ENCODE measurements at places on chromosomes 5 and 9.

- no peak for DNase-seq
Observed at GRCh38 chr9:114154600-114155102, 686 bp upstream of the COL27A1 start.

GRCh38 chr5:8363138-8363537 lies 494.2 kb downstream of the MTRR start:
- DNase-seq, result no peak

- no peak for DNase-seq
Observed at GRCh38 chr5:518721-519120, 5.5 kb downstream of the SLC9A3 start.

DNA sequence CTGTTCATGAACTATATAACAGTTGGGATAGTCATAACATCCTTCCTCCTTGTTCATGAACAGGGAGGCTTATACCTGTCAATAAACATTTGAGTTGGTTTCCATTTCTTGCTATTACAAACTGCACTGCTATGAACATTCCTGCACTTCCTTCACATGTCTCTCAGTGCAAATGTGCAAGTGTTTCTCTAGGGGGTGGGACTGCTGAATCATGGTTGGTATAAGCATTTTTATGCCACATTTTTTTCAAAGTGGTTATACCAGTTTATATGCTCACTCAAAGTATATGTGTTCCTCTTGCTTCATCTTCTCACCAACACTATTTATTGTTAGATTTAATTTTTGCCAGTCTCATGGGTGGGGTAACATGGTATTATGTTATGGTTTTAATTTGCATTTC lies 25.8 kb upstream of the TPD52L3 start:
- no peak for DNase-seq

GRCh38 chr5:123719004-123719403 lies 207.0 kb downstream of the CSNK1G3 start:
- no peak for DNase-seq

DNA sequence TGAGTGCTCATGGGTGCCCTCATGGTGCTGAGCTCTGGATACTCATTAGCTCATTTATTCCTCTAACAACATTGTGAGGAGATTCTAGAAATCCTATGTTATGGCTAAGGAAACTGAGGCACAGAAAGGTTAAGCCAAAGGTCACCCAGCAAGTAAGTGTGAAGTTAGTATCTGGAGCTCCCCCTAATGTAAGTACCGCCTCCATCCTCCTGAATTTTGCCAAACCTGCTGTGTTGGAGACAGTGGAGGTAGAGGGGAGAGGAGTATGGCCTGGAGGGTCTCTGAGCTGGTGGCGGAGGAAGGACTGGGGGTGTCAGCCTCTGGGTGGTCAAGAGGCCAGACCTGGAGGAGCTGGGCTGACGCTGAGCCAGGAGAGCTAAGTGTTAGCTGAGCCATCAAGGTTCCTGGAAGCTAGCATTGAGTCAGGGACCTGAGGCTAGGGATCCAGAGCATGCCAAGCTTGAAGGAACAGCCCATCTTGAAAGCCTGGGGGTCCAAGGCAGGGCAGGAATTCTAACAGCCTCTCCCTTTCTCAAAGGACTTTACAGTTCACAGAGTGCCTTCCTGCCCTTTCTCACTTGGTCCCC lies 114.8 kb downstream of the RGS3 start:
- DNase-seq, result no peak

DNA sequence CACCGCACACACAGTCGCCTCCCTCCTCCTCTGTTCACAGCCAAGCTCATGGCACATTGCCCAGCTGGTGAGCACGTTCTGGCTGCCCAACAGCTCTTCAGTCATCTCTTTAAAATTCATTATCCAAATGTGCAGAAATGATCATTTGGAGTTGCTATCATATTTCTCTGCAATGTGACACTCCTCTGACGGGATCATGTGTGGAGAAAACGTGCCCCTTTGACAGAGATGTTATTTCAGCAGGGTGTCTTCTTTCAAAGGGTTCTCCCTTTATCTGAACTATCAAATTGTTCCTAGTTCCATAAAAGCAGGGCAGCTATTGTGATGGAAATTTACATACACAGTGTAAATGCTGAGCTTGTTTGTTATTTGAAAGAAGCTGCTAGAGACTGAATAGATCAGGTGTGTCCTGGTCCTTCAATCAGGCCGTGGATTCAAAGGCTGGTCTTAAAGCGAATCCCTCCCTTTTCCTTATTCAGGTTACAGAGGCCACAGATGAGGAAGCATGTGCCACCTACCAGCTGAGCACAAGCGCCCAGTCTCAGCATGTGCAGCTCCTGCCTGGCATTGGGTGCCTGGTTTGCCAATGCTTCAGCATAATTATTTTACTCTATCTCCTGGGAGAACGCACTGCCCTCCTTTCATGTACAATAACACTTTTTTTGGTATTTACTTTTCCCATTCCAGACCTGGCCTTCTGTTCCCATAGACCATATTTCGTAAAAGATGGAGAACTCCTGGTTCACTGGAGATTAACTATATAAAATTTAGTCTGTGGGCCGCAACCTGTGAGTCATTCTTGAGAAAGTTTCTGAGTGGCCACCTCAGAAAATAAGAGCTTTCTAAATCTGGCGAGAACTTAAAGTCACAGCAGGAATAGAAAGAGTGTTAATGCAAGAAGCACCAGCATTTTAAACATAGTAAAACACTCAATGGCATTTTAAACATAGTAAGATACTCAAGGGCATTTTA lies 433.7 kb downstream of the ENC1 start:
- no peak for DNase-seq

DNA sequence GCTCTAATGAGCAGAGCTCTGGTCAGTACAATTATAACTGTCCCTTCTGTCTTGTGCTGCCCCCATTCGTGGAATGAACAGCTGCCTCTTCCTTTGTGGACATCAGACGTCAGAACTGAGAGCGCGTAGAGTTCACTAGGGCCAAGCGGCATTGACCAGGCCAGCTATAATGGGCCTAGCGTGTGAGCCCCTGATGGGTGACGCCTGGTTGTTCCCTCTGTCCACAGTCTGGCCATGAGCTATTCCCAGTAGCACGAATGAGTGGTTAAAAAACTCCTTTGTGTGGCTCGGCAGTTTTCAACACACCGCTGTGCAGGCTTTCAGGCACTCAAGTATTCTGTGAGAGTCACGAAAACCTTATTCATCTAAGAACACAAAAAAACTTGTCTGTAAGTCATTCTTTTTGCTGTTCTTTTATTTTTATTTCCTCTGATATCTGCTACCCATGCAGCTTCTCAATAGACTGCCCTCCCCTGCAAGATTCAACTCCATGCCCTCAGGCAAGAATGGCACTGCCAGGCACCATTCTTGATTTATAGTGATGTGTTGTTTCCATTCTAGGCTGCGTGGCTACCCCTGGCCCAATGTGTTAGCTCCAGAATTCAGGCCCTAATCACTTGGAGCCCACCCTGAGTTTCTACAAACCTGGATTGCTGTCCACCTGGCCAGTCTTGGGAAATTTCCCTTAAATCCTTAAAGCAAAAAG lies 52.5 kb downstream of the ANKDD1B start:
- no peak for DNase-seq

GRCh38 chr9:14198841-14199455 lies 115.0 kb downstream of the NFIB start:
- no peak for DNase-seq

- peak; percentile 11 for DNase-seq
Observed at GRCh38 chr5:128674837-128675446, 136.9 kb upstream of the FBN2 start.

GRCh38 chr9:27940535-27940934 lies 367.3 kb upstream of the C9orf72 start:
- no peak for DNase-seq

GRCh38 chr5:163453705-163454104 lies 6.2 kb downstream of the NUDCD2 start:
- no peak for DNase-seq

DNA sequence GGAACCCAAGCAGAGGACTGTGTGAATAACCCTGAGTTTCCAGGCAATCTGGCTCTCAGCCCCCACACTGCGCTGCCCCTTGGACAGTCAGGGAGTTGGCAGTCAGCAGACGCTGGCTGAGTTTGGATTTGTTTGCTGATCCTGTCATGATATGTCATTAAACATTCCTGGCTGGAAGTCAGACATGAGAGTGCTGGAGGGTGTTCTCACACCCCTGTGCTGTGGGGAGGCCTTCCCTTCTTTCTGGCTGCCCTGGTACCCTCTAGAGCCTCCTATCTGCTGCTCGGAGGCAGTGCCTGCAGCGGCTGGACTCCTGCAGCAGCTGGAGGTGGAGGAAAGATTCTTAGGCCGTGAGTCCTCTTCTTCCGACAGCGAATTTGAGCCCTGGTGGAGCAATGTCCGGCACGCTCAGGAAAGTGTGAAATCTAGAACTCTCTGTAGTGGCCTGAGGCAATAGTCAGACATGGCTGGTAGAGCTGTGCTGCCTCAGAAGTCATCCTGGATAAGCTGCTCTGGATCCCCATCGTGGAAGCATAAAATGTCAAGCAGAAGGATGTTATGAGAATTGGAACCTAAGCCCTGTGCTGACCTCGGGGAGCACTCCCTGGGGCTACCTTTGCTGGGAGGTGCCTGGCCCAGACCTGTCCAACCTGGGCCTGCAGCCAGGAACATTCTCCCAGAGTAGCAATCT lies 72.0 kb downstream of the PDE8B start:
- no peak for DNase-seq

DNA sequence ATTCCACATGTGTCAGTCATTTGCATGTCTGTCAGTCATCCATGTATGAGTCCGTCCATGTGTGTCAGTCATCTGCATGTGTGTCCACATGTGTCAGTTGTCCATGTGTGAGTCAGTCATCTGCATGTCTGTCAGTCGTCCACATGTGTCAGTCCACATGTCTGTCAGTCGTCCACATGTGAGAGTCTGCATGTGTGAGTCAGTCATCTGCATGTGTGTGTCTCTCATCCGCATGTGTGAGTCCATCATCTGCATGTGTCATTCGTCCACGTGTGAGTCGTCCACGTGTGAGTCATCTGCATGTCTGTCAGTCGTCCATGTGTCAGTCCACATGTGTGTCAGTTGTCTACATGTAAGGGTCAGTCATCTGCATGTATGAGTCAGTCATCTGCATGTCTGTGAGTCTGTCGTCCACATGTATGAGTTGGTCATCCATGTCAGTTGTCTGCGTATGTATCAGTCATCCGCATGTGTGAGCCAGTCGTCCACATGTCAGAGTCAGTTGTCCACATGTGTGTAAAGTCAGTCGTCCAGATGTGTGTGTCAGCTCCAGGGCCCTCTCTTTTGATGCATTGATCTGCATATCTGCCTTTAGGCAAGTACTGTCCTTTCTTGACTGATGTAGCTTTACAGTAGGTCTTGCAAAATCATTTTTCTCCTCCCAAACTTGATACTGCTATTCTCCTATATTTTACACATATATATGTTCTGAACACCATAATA lies 72.5 kb upstream of the CACNA1B start:
- no peak for DNase-seq

- no peak for DNase-seq
Observed at GRCh38 chr5:72649449-72649848, 142.2 kb upstream of the ZNF366 start.

- DNase-seq, result no peak
Observed at GRCh38 chr5:10265245-10266109, 15.4 kb downstream of the CCT5 start.

GRCh38 chr5:168076561-168076991 lies 214.9 kb upstream of the WWC1 start:
- DNase-seq, result no peak

DNA sequence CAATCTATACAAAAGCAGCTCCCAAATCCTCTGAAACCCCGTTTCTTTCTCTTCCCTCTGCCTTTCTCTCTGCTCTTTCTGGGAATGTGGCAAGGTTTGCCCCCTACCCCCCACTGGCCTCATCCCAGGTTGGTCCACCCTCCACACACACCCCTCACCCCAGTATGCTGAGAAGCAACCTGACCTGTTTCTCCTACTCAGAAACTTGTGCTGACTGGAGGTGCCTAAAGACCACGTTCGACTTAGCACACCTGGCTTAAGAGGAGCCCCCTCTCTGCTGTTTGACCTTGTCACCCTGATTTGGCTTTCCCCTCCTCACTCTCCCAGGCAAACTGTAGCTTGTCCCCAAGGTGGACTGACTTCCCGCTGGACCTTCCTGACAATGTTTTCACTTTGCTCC lies 1.1 kb upstream of the SEPTIN8 start:
- DNase-seq, result no peak

DNA sequence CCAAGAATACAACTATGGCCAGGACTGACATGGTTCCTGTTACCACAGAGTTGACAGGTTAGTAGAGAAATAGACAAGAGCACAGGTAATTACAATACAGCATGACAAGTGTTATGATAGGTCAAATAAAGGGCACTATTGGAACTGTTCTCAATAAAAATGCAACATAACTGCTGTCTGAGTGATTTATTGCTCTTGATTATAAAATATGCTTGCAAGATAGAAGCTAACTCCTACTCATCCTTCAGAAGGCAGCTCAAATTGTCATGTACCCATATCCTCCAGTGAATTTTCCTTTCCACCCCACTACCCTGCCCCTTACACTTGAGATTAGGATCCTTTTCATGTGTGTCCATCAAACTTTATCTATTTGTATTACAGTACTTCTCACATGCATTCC lies 35.1 kb upstream of the ATG10 start:
- no peak for DNase-seq

GRCh38 chr9:12185856-12186255 lies 507.3 kb upstream of the TYRP1 start:
- no peak for DNase-seq

- DNase-seq, result no peak
Observed at GRCh38 chr9:97675655-97676054, 21.5 kb downstream of the XPA start.

GRCh38 chr9:78668148-78668832 lies 371.4 kb downstream of the PSAT1 start:
- DNase-seq, result no peak

DNA sequence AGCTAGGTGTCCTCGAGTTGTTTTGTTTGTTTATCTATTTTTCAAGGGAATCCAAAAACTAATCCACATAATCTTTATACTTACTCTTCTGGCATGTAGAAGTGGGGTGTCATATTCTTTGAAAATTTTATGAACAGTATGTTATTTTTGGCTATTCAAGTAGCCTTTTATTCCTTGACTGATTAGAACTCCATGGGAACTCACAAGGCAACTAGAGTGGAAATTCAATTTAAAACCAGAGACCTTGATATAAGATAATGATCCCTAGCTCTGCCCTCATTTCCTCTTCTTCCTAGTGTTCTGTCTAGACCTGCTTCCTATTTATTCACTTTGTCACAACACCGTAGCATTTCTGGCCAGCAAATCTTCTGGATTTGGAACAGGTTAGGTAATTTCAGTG lies 1123.7 kb upstream of the C9orf72 start:
- DNase-seq, result no peak

GRCh38 chr9:14219850-14220249 lies 94.1 kb downstream of the NFIB start:
- DNase-seq, result no peak

Data from T-helper 17 cell (primary cell).